ENCODE measurements at places on chromosomes 1 and 21. TPM values are rescaled to one million over a fixed set of nuclear protein-coding genes. Genes with fewer than 3 reads are reported as not detected.

- no peaks in the 10 kb centered on the region for H3K4me1 ChIP-seq
- H3K4me3 ChIP-seq = no peak overlapping the region
- DNase-seq = no peak
Measured at GRCh38 chr1:167782946-167783345, 61.2 kb downstream of the MPZL1 start.

IFI44L gene
- total RNA-seq = 0.18 TPM

RNF186 gene
- not detected for total RNA-seq

SYT6 gene
- total RNA-seq = not detected

ESRRG gene
- total RNA-seq = not detected

DNA sequence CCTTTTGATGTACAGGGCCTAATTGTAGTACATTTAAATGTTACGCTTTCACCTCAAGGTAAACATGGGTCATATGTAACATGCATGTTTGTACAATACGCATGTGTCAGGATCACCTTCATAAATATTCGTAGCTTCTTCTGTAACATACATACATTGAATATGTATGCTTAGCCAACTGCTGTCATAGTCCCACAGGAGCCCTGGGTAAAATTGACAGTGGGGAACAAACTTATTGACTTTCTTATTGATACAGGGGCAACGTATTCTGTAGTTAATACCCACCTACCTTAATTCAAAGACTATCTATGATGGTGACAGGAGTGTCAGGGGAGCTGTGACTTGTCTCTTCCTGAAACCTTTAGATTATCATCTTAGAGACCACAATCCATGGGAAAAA, 3.7 kb upstream of the REN start:
- DNase-seq = no peak
- H3K36me3 ChIP-seq = no peaks in the 10 kb centered on the region
- no peaks in the 10 kb centered on the region for H3K4me1 ChIP-seq
- no peak overlapping the region for H3K27ac ChIP-seq
- peaks cover under 1% of the 10 kb centered on the region for H3K27me3 ChIP-seq
- H3K4me3 ChIP-seq = no peak overlapping the region

GRCh38 chr1:107776900-107777663, 187.9 kb downstream of the VAV3 start:
- H3K36me3 ChIP-seq = no peaks in the 10 kb centered on the region
- H3K4me1 ChIP-seq = no peaks in the 10 kb centered on the region
- H3K27me3 ChIP-seq = no peaks in the 10 kb centered on the region
- H3K27ac ChIP-seq = no peak overlapping the region
- no peak overlapping the region for H3K4me3 ChIP-seq

KRTAP13-2 gene
- total RNA-seq = not detected

DNA sequence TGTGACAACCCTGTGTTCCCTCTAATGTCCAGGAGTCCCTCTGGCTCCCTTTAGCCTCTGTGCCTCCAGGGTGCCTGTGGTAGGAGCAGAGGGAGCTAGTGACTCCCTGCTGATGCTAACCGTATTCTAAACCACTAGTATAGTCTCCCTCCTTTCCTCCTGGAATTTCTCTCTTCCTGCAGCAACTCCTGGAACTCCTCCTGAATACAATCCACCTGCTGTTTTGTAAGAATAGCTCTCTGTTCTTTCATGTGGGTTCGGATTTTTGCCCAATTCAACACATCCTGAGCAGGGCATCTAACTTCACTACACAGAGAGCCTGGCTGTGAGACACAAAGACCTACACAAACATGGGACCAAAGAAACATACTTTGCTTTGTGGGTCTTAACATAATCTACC, 107.9 kb downstream of the RUNX1 start:
- no peaks in the 10 kb centered on the region for H3K27me3 ChIP-seq
- no peak for DNase-seq
- no peak overlapping the region for H3K4me3 ChIP-seq
- no peaks in the 10 kb centered on the region for H3K36me3 ChIP-seq

OR2T2 gene
- not detected for total RNA-seq

TNFRSF18 gene
- 0.27 TPM for total RNA-seq

GRCh38 chr1:96060621-96061020, 661.0 kb upstream of the PTBP2 start:
- no peak overlapping the region for H3K4me3 ChIP-seq
- no peaks in the 10 kb centered on the region for H3K4me1 ChIP-seq
- H3K27me3 ChIP-seq = no peaks in the 10 kb centered on the region
- DNase-seq = no peak

LAPTM5 gene
- total RNA-seq = 30.3 TPM

DPT gene
- total RNA-seq = not detected

- no peak for DNase-seq
- no peaks in the 10 kb centered on the region for H3K36me3 ChIP-seq
- no peaks in the 10 kb centered on the region for H3K4me1 ChIP-seq
- H3K27ac ChIP-seq = no peak overlapping the region
- no peak overlapping the region for H3K4me3 ChIP-seq
Measured at GRCh38 chr21:31284797-31285397, 59.2 kb downstream of the TIAM1 start.

FAM72C gene
- 20.7 TPM for total RNA-seq

NBPF10 gene
- 0.72 TPM for total RNA-seq

GRCh38 chr1:2778220-2778592, 23.3 kb downstream of the TTC34 start:
- H3K27me3 ChIP-seq = no peaks in the 10 kb centered on the region
- no peaks in the 10 kb centered on the region for H3K4me1 ChIP-seq
- no peak for DNase-seq
- H3K36me3 ChIP-seq = no peaks in the 10 kb centered on the region

GRCh38 chr1:95117207-95118066, at the start of gene TLCD4:
TSS of gene TLCD4 (plus strand) at chr1:95117355. CDS start at chr1:95143902, 26,547 bp downstream.
- DNase-seq = peak; percentile 81
- peaks cover 19% of the 10 kb centered on the region for H3K4me1 ChIP-seq
- peaks cover 2% of the 10 kb centered on the region for H3K36me3 ChIP-seq
- H3K4me3 ChIP-seq = peak within 1 kb of the TSS; percentile 83
- H3K27ac ChIP-seq = peak within 1 kb of the TSS; percentile 81
- H3K27me3 ChIP-seq = no peaks in the 10 kb centered on the region

DNA sequence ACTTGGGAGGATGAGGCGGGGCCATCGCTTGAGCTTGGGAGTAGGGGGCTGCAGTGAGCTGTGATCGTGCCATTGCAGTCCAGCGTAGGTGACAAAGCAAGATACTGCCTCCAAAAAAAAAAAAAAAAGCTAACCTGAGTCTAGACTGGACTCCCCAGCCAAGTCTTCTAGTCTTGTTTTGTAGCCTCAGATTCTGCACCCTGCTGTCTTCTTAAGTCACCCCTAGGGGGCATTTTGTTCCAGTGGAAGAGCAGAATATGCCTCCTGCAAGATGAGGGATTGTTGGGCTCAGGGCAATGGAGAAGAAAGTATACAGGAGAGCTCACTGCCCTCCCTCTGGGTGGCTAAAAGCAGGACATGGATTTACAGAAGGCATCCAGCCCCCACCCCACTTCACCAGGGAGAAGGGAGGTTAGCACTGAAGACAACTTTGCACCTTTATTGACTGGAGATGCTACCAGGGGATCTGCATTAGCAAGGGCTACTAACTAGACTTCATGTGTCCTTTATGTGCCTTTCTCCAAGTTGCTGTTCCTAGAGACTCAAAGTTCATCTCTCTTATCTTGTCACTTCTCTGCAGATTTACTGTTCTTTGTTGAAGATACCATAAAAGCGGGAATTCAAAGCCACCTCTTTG, 15.3 kb upstream of the RNF187 start:
- H3K36me3 ChIP-seq = no peaks in the 10 kb centered on the region
- peaks cover 23% of the 10 kb centered on the region for H3K4me1 ChIP-seq
- H3K27ac ChIP-seq = no peak overlapping the region
- H3K27me3 ChIP-seq = no peaks in the 10 kb centered on the region
- no peak overlapping the region for H3K4me3 ChIP-seq
- DNase-seq = peak; percentile 68
